ENCODE measurements at places on chromosomes 1 and 21.

DNA sequence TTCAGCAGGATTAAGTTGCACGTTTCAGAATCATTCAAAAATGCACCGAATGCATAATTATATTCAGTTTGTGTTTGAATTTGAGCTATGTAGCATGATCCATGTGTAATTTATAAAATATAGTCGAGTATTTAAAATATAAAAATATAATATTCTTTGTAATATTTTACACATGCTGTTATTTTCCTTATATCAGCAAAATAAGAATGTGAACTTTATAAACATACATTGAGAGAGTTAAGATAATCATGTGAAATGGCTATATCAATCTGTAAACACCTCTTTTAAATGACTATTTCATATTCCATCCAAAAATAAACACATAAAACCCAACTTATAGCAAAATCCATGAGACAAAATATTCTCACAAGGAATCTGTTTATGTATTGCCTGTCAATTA is 303.7 kb downstream of the LRRC7 start:
- no peaks in the 10 kb centered on the region for H3K4me1 ChIP-seq
- no peak overlapping the region for H3K27ac ChIP-seq
- no peaks in the 10 kb centered on the region for H3K36me3 ChIP-seq
- no peak overlapping the region for H3K4me3 ChIP-seq
- no peak for DNase-seq

- no peaks in the 10 kb centered on the region for H3K36me3 ChIP-seq
- no peak overlapping the region for H3K4me3 ChIP-seq
- no peak overlapping the region for H3K27ac ChIP-seq
- DNase-seq = no peak
- H3K4me1 ChIP-seq = no peaks in the 10 kb centered on the region
Measured at GRCh38 chr1:85148524-85149250, 52.1 kb downstream of the SYDE2 start.

DNA sequence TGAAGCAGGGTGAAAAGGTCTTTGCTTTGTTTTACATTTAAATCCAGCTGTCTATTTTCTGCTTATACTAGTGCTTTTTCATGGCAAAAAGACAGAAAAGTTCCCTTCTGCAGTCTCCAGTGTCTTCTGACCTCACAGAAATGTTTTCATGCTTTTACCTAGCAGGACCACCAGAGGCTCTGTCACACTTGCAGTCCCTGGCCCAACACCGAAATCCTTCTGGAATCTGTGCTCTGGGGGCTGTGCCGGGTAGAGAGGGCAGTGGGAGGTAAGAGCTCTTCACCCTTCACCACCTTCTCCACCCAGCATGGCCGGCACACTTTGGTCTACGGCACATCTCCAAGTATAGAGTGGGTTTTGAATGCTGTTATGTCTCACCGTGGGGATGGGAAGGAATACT is 20.8 kb downstream of the GNAT2 start:
- peaks cover 6% of the 10 kb centered on the region for H3K36me3 ChIP-seq
- DNase-seq = no peak
- no peak overlapping the region for H3K27ac ChIP-seq
- no peak overlapping the region for H3K4me3 ChIP-seq

DNA sequence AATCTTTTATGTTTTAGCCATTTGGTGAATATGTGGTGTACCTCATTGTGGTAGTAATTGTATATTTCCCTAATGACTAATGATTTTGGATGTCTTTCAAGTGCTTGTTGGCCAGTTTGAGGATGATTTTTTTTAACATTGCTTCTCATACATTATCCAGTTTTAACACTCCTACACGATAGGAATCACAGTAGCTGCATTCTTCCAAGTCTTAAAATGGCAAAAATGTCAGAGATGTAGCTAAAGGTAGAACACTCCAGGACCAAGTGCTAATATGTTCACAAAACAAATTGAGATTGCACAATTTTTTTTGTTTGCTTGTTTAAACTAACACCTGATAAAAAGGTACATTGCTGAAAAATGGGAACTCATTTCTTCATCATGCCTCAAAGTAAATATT is 11.7 kb downstream of the USP25 start:
- H3K4me1 ChIP-seq = peaks cover 77% of the 10 kb centered on the region
- no peak overlapping the region for H3K4me3 ChIP-seq
- no peaks in the 10 kb centered on the region for H3K27me3 ChIP-seq

DNA sequence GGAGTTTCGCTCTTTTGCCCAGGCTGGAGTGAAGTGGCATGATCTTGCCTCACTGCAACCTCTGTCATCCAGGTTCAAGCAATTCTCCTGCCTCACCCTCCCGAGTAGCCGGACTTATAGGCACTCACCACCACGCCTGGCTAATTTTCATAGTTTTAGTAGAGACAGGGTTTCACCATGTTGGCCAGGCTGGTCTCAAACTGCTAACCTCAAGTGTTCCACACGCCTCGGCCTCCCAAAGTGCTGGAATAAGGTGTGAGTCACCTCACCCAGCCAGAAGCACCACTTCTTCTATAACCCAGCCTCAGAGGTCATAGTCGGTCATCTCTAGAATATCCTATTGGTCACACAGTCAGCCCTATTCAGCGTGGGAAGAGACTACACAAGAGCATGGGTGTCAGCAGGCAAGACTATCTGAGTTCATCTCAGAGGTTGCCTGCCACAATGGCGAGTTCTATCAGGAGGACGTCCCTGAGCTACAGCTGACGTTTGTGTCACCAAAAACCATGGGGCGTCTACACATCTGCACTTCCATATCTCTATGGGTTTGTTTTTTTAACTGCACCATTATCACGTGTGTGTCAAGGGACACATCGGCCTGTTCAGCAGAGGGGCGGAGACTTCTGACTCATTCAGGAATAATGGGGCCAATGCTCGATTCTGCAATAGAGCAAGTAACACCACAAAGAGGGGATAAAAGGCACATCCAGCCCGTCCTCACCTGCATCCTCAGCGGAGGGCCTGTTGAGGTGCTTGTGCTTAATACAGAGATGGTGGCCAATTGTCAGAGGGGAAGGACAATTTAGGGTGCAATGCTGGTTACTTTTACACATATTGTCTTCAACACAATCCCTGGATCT is 256.3 kb upstream of the IRF2BP2 start:
- H3K36me3 ChIP-seq = no peaks in the 10 kb centered on the region
- no peaks in the 10 kb centered on the region for H3K4me1 ChIP-seq
- DNase-seq = no peak
- H3K4me3 ChIP-seq = no peak overlapping the region
- H3K27me3 ChIP-seq = no peaks in the 10 kb centered on the region

DNA sequence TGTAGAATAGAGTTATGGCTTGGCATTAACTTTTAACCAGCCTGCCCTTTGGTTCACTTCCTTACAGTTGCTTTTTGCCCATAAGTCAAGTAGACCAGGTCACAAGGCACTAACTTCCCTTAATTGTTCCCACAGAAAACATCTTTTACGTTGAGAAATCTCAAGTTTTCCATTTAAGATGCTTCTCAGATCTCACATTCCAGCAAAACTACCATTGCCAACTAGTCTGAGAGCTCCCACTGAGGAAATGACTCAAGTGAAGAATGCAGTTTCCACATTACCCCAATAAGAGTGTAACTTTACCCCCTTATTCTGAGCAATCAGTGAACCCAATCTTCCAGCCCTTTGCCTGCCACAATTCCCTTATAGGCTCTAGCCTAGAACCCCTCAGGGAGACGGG is 502.2 kb upstream of the OLFM3 start:
- H3K27me3 ChIP-seq = no peaks in the 10 kb centered on the region
- no peaks in the 10 kb centered on the region for H3K36me3 ChIP-seq
- no peak overlapping the region for H3K4me3 ChIP-seq
- no peak overlapping the region for H3K27ac ChIP-seq
- no peak for DNase-seq

All from CD8-positive, alpha-beta memory T cell (primary cell).